ENCODE measurements at places on chromosomes 4 and X.

- DNase-seq: no peak
Observed at GRCh38 chr4:105900541-105900940, 5.3 kb downstream of the NPNT start.

GRCh38 chr4:109821185-109821584, 5.6 kb downstream of the GAR1 start:
- DNase-seq: no peak

- no peak for DNase-seq
Observed at GRCh38 chr4:98284640-98285046, 23.5 kb downstream of the RAP1GDS1 start.

DNA sequence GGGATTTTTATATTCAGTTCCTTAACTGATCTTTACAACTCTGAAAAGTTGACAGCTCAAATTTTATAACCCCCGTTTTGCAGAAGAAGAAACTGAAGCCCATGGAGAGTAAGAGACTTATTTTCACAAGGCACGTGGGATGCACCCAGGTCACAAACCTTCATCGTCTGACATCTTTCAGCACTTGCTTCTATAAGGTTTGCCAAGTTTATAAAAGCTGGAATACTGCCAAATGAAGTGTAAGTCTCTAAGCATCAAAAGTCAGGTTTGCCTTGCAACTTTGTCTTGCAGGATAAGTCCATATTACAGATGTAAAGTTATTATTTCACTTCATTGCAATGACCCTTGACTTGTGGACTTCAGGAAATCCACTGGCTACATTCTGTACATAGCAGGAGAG, 6.3 kb upstream of the KCNIP4 start:
- no peak for DNase-seq

DNA sequence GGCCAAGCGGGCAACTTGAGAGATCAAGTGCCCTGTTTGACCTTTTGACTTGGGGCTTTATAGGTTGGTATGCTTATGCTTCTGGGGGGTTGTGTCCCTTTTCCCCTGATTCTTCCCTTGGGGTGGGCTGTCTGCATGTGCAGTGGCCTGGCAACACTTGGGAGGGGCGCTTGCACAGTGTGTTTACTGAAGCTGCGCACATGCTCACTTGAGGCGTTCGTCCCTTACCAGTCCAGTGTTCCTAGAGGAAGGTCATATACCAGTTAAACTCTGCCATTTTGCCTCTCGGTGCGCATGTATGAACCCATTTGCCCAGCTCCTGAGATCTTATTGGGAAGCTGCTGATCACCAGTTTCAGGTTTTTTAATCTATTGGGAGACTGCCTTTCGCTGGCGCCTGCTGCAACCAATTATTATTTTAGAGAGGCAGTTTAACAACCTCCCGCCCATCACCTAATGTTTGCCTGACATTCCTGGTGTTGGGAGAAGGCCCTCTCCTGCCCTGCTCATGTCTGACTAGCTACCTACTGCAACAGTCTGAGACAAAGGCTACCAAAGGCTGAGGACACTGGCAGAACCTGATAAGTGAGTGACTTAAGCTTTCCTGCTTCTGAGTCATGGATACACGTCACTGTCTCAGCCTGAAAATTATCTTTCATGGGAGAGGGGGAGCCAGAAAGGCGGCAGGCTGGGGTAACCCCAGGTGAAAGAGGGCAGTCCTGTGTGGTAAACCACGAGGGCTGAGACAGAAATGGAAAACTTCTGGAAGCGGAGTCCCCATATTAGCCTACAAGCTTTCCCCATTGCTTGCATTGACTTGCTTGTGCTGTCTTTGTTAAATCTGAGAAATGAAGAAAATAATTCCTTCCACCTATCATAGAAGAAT, 97.6 kb downstream of the CPE start:
- DNase-seq: no peak

DNA sequence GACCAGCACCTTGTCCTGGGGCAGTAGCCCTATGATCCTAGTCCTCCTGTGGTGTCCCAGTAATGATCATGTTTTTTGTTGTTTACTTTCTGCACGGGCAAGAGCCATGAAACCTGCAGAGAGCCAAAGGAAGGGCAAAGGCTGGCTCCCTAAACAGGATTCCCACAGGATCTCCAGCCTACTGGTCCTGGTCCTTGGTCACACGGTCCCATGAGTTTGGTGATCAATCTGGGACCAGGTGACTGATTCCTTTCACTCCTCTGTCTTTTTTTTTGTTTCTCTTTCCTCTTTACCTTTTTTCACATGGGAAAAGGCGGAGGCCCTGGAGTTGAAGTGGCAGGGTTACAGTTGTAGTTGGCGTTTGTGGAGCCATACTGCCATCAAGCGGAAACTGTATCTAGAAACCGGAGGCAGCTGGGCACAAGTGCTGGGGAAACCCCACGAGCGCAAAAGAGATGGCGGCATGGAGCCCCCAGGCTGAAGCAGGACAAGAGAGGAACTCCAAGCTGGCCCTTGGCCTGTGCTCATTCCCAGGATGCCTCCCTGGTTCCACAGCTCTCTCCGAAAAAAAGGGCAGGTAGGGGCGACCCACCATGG, 34.6 kb downstream of the NBDY start:
- DNase-seq: peak; percentile 32

- no peak for DNase-seq
Observed at GRCh38 chrX:34764852-34765361, 107.8 kb upstream of the TMEM47 start.

DNA sequence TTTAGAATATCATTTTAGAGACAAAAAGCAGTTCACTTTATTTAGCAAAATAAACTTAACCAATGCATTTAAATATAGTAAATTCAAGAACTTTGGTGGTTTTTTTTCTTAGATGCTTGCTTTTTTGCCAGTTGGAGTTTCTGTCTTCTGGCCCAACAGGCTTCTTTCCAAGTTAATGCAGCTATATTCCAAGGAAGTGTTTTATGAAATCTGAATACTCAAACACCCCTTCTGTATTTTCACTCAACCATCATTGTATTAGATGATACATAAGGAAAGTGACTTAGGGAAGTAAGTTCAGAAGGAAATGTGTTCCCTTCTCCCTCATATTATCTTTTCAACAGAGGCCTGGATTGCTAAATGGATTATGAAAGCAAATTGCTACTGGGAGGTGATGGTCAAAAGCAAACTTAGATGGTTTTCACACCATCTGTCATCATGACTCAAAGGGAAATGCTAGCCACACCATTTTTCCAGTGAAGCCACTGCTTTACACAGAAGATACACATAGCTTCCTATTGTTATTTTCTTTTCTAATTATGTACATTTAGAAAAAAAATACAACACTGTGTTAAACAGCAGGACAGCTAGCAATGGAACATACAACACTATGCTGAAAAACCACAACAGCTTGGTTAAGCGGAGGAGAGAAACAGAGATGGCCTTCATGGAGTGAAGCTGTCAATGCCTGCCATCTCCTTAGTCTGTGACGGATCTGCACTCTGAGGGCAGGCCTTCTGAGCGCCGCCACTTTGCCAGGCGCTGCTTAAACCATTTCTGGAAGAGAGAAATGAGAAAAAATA, 32.9 kb downstream of the HOPX start:
- DNase-seq: no peak

GRCh38 chrX:23660766-23661132, 6.5 kb upstream of the PRDX4 start:
- no peak for DNase-seq

- no peak for DNase-seq
Observed at GRCh38 chrX:153412746-153413720, 1.8 kb downstream of the ZFP92 start.

DNA sequence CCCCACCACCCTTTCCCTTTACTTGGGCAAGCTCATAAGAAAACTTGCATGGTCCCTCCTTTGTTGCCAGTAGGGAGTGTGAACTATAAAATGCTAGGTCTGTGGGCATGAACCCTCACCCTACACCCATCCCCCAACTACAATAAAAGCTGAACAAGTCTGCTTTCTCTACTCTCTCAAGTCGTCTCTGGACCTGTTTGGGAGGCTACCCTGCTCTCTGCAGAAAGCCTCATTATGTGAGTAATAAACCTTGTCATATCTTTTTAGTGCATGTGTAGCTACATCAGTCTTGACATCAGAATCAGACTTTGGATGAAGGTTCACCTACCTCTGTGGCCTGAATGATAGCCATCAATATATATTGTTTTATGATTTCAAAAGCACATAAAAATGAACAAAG, 155.4 kb upstream of the FAM241A start:
- DNase-seq: no peak

GRCh38 chrX:142201113-142201512, 4.0 kb downstream of the MAGEC2 start:
- no peak for DNase-seq

DNA sequence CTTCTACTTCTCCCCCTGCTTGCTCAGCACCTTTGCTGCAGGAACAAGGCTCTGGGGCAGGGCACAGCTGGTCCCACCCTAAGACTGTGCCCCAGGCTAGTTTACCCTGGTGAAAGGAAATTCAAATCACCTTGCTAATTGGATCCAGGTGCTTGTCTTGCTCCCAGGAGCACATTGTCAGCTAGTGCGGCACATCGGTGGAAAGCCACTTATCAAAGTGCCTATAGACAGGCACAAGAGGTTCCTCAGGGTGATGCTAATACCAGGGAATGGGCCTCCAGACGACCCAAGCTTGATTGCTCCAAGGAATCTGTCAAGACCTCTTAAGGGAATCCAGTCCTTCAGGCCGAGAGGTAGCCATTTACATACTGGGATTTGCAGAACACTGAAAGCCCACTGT, 64.5 kb upstream of the PRPS1 start:
- no peak for DNase-seq
